ENCODE measurements at places on chromosomes 6 and 20.

DNA sequence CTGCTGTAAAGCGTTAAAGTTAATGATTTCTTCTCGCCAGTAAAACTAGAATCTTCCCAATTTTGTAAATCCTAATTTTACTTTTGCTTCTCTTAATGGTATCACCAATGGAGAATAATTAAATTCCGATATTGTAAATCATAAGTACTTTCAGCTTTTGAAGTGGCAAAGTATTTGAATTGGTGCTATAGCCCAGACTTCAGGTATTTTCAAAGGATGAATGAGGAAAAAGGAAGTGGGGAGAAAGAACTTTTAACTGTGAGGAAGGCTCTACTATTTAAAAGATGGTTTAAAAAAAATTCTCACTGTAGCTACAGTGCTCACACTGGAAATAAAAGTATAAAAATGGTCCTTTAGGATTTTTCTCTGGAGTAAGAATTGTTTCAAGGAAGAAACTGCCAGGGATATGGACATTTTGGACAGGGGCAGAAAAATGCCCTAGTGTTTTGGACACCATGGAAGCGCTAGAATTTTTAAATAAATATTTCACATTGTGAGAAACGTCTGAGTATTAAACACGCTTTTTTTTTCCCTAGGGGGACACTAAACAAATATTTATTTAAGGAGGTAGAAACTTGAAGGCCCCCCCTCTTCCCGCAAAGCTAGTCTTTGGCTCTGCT lies 1.3 kb upstream of the TAB2 start:
- no peak for DNase-seq
- H3K4me1 ChIP-seq: peaks cover 15% of the 10 kb centered on the region
- peak overlapping the region; percentile 98 for H3K27ac ChIP-seq
- H3K27me3 ChIP-seq: no peaks in the 10 kb centered on the region

- peaks cover 11% of the 10 kb centered on the region for H3K36me3 ChIP-seq
- no peak overlapping the region for H3K4me3 ChIP-seq
- peak overlapping the region; percentile 100 for H3K27ac ChIP-seq
- no peaks in the 10 kb centered on the region for H3K27me3 ChIP-seq
- peak; percentile 50 for DNase-seq
- H3K4me1 ChIP-seq: no peaks in the 10 kb centered on the region
These were observed 9.0 kb downstream of the TEAD3 start for GRCh38 chr6:35487658-35488516.

- DNase-seq: no peak
These were observed 592.8 kb upstream of the JAG1 start for GRCh38 chr20:11266571-11266970.

GRCh38 chr6:47690791-47691190 lies 7.6 kb upstream of the ADGRF4 start:
- no peaks in the 10 kb centered on the region for H3K27me3 ChIP-seq
- H3K27ac ChIP-seq: no peak overlapping the region
- no peak overlapping the region for H3K4me3 ChIP-seq
- no peak for DNase-seq
- H3K4me1 ChIP-seq: no peaks in the 10 kb centered on the region

- no peak for DNase-seq
- no peak overlapping the region for H3K27ac ChIP-seq
- no peak overlapping the region for H3K4me3 ChIP-seq
- H3K36me3 ChIP-seq: no peaks in the 10 kb centered on the region
- no peaks in the 10 kb centered on the region for H3K4me1 ChIP-seq
- H3K27me3 ChIP-seq: no peaks in the 10 kb centered on the region
These were observed 38.4 kb upstream of the EYA4 start for GRCh38 chr6:133202610-133203343.

GRCh38 chr20:33373735-33374605 lies 27.3 kb downstream of the CDK5RAP1 start:
- no peak for DNase-seq
- H3K36me3 ChIP-seq: peaks cover 71% of the 10 kb centered on the region
- no peaks in the 10 kb centered on the region for H3K4me1 ChIP-seq
- no peaks in the 10 kb centered on the region for H3K27me3 ChIP-seq
- H3K27ac ChIP-seq: no peak overlapping the region

Data from tibial artery (tissue), 4 donors.